ENCODE measurements at places on chromosomes 3 and 15. TPM values are rescaled to one million over a fixed set of nuclear protein-coding genes. Genes with fewer than 3 reads are reported as not detected.

GRCh38 chr3:141643391-141643790 is 94.7 kb upstream of the RNF7 start:
- no peaks in the 10 kb centered on the region for H3K27me3 ChIP-seq
- no peak for DNase-seq
- no peaks in the 10 kb centered on the region for H3K36me3 ChIP-seq
- H3K4me3 ChIP-seq = no peak overlapping the region
- peaks cover 7% of the 10 kb centered on the region for H3K4me1 ChIP-seq

- no peak overlapping the region for H3K4me3 ChIP-seq
- peaks cover 29% of the 10 kb centered on the region for H3K4me1 ChIP-seq
- peak overlapping the region; percentile 82 for H3K27ac ChIP-seq
- peaks cover 7% of the 10 kb centered on the region for H3K36me3 ChIP-seq
- DNase-seq = no peak
Measured at GRCh38 chr3:9909221-9910013, 6.8 kb downstream of the IL17RE start.

- no peak overlapping the region for H3K4me3 ChIP-seq
- DNase-seq = no peak
- H3K27me3 ChIP-seq = peaks cover 87% of the 10 kb centered on the region
- H3K4me1 ChIP-seq = peaks cover 2% of the 10 kb centered on the region
Measured at GRCh38 chr15:82640672-82641071, 6.5 kb downstream of the CPEB1 start.

HESX1 gene
- 0.27 TPM for total RNA-seq

MYO9A gene
- 27.1 TPM for total RNA-seq

PRR20G gene
- total RNA-seq = not detected

Data from T-helper 17 cell (primary cell).